ENCODE measurements at places on chromosomes 11 and 22.

DNA sequence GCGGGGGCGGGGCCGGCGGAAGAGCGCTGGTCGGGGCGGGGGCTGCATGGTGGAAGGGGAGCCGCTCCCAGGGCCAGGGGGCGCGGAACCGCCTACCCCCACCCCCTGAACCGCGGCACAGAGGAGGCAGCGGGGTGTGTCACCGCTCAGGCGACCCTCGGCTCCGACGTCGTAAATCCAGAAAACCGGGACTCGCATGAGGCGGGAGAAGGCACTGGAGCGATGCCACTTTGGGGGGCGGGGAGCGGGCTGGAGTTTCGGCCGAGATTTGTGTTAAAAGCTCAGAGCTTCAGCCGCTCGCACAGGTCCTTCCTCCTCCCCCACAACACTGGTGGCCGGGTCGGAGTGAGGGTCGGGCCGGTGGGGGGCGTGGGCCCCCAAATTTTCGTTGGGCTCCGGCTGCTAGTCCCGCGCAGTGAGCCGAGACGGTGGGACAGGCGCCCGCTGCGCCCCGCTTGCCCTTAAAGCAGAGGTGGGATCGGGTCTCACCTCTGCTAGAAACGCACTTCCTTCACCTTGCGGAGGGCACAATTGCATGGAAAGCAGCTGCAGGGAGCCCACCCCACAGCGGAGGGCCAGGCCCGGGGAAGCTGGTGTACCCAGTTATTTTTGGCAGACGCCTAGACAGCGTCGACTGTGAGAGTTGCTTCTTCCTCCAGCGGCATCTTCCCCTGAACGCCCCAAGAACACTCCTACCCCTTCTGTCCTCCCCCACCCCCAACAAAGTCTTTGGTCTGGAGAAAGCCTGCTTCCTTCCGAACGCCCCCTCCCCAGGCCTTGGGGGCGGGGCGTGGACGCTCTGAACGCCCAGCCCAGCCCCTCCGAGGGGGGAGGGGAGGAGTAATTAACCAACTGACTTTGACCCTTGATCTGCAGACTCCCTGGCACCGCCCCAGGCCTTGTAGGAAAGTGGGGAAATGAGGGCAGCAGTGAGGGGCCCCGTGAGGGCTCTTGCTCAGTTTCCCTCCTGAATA lies 1.1 kb downstream of the OVOL1 start:
- DNase-seq, result no peak

DNA sequence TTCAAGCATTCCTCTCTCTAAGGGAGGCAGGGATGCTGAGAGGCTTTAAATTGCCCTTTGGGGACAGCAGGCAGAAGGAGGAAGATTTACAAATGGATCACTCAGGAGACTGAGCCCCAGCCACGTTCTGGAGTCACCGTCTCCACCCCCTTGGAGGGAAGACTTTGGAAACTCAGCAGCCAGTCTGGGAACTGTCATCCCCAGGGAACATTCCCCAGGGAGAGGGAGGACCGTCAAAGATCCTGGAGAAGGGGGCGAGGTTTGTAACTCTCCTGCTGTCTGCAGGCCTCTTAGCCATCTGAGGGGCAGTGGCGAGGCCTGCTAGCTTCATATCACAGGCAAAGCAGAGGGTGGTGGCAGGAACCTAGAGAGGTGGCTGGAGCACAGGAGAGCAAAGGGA lies 56.1 kb upstream of the SLC22A12 start:
- DNase-seq, result no peak

DNA sequence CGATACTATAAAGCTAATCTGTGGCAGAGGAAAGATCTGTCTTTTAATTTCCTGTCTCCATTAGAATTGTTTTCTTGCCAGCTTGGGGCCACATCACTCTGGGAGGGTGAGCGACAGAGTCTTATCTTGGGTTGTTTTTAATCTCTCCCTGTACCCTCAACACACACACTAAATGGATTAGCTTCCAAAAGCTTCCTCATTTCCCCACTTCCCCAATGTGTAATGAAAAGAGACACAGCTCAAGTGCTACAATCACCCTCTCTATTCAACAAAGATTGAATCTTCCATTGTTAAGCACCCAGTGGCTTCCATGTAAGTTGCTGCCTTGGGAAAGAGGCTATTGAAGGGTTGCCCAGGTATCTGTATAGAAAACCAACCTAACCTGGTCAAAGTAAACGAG lies 6.1 kb upstream of the ASCL3 start:
- DNase-seq, result no peak

- DNase-seq, result peak; percentile 33
These were observed 22.7 kb downstream of the BTBD10 start for GRCh38 chr11:13440100-13440855.

DNA sequence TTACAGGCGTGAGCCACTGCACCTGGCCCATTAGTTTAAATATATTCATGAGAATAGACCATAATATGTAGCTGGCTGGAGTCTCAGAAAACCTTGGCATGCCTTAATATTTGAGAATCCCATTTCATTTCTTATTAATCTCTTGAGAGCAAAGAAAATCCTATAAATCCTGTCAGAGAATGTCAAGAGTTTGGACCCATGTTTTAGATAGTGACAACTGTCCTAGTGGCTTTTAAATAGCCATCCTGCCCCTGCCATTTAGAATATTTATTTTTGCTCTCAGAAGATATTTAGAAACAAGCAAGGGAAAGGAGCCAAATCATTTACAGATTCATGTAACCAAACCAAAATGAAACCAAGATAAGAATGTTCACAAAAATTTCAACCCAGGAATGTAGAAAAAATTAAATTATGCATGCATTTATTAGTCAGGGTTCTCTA lies 107.2 kb downstream of the SWAP70 start:
- no peak for DNase-seq

DNA sequence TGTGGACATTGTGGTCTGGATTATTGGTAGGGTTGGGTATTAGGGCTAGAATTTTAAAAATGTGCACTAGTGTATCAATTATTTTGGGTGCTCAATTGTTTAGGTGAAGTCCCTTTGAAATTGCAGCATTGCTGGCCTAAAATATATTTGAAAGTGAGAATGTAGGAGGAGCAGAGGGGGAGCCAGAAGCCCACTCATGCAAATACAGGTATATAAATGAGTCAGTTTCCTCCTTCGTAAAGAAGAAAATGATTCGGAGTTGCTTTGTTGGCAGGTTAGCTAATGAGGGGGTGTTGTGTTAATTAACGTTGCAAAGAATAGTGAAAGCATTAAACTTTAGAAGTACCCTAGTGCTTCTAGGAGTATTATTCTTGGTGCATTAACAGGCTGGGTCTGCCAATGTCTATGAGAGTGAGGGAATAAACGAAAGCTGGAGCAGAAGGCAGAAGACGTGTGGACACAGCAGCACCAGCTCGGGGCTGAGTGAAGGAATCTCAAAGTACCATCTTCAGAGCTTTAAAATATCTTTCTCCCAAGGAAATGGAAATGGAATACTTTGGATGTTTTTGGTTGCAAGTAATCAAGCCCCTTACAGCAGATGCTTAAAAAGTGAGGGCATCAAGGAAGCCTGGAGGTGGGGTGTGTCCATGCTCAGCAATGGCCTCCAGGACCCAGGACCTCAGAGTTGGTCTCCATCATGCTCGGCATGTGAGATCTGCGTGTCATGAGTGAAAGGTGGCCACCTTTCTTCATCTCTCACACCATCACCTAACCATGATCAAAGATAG lies 522.9 kb downstream of the NTM start:
- DNase-seq, result no peak

DNA sequence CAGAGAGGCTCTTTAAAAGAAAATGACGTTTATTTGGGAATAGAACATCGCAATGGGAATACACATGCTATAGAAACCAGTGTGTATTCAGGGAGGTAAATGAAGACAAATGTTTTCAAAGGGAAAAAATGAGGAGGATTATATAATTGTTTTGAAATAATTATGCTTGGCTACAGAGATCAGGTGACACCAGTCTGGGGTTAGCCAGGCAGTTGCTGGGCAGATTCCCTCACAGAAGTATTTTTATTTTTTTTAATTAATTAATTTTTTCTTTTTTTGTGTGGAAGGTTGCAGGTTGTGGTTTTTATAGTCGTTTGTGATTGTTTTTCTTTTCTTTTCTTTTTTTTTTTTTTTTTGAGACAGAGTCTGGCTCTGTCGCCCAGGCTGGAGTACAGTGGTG lies 5.6 kb upstream of the STARD10 start:
- DNase-seq, result no peak

DNA sequence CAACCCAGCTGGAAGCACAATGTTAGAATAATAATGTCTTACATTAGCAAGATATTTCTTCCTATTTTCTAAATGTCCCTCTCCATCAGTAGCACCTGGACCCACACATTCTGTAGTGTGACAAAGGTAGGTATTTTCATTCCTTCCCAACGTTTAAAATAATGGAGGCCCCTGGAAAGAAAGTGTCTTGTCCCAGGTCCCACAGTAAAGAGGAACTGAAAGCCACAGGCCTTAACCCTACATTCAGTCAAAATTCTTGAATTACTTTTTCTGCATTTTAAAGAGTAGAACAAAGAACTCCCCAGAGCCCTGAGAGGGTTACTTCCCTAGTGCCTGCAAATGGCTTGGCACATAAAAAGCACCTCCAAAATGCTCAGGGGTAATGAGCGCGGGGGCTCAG lies 26.3 kb downstream of the OPCML start:
- no peak for DNase-seq

GRCh38 chr11:113593698-113594308 lies 112.3 kb downstream of the TMPRSS5 start:
- DNase-seq, result no peak

GRCh38 chr11:69860796-69861445 lies 41.7 kb upstream of the FGF3 start:
- DNase-seq, result no peak

DNA sequence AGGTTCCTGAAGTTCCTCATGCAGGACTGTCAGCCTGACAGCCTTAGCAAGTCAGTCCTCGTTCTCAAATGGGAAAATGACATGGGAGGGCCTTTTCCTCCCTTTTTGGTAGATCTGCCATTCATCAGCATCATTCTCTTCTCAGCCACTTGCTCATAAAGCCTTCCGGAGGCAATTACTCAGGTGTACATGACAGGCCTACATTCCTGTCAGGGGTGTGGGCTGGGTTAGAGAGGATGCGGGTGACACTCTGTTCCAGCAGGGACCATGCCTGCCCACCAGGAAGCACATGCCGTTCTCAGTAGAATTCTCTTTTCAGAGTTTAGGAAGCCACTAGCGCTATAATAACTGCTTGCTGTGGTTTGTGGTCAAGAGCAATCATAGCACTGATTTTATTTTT lies 24.2 kb upstream of the ANKK1 start:
- DNase-seq, result no peak

DNA sequence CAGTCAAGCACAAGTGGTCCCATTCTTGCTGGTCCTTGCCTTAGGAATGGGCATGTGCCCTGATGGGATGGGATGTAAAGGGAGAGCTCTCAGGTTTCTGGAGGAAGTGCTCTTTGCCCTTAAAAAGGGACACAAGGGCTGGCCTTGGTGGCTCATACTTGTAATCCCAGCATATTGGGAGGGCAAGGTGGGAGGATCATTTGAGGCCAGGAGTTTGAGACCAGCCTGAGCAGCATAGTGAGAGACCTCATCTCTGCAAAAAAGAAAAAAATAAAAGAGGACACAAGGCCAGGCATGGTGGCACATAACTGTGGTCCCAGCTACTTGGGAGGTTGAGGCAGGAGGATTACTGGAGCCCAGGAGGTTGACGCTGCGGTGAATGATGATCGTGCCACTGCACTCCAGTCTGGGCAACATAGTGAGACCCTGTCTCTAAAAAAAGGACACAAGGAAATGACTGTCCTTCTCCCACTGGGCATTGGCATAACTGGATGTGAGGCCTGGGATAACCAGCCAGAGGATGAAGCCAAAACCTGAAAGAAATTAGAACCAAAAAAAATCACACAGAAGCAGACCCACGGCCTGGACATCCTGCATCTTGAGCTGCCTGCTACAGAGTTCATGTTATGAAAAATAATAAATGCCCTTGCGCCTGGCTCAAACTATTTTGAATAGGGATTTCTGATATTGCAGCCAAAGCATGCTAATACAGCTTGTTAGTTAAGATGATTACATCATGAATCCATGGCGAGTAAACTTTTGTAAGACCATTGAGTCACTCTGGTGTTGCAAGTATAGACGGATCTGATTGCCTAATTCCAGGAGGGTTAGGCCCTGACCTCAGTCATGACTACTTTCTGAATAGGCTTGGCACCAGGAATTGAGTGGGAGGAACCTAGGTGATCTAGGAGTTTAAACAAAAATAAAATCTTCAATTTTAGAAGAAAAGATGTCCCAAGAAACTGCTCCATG lies 12.9 kb upstream of the CRKL start:
- DNase-seq, result no peak

DNA sequence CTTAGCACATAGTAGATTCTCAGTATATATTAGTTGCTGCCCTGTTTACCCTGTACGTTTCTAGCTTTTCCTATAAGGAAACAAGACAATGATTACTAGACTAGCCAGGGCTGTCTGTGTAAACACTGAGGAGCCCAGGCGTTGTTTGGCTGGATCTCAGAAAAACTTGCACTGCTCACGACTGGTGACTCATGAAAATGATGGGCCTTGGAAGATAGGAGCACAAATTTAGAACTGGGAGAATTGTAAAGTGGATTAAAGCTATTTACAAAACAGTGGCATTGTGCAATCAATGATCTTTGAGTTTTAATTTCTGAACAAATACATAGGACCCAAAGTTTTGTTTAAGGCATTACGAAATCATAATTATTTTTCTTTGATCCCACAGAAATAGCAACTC lies 276.9 kb downstream of the FAM76B start:
- peak; percentile 77 for DNase-seq

- no peak for DNase-seq
These were observed 3.3 kb downstream of the IL18BP start for GRCh38 chr11:72001834-72002591.

DNA sequence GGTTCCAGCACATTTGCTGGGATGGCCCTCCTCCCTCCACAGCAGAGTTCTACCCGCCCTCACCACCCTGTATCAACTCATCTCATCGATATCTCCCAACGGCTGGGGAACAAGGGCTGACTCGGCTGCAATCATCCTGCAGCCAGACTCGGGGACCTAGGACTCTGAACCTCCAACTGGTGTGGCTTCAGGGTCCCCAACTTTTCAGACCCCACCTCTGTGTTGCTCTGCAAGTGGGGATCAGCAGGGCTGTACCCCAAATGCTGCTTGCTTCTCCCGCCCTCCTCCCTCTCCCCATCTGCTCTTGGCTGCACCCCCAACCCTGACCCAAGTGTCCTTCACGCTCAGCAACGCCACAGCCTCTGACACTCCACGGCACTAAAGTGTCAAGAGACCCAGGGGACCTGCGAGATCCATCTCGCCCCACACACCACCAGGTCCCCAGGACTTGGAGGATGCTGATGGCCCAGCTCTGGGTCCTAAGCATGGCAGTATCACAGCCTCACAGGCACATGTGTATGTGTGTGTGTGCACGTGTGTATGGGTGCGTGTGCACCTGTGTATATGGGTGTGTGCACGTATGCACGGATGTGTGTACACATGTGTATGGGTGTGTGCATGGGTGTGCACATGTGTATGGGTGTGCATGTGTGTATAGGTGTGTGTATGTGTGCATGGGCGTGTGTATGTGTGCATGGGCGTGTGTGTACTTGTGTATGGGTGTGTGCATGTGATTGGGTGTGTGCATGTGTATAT lies 26.4 kb downstream of the KCNQ1 start:
- no peak for DNase-seq
